ENCODE measurements at places on chromosomes 11 and 22. TPM values are rescaled to one million over a fixed set of nuclear protein-coding genes. Genes with fewer than 3 reads are reported as not detected.

The DBX1 gene
- total RNA-seq: not detected

The SLC43A1 gene
- 3.9 TPM for total RNA-seq

The DEPDC7 gene
- total RNA-seq: 7.9 TPM

The C11orf52 gene
- not detected for total RNA-seq

The ZBTB16 gene
- total RNA-seq: not detected

The TRPM5 gene
- total RNA-seq: not detected
